ENCODE measurements at places on chromosomes 1 and 21.
A peak's percentile ranks its signal among the peaks of the same experiment; 100 is the strongest.

GRCh38 chr21:20527731-20528460 is 470.3 kb upstream of the NCAM2 start:
- DNase-seq, result no peak

DNA sequence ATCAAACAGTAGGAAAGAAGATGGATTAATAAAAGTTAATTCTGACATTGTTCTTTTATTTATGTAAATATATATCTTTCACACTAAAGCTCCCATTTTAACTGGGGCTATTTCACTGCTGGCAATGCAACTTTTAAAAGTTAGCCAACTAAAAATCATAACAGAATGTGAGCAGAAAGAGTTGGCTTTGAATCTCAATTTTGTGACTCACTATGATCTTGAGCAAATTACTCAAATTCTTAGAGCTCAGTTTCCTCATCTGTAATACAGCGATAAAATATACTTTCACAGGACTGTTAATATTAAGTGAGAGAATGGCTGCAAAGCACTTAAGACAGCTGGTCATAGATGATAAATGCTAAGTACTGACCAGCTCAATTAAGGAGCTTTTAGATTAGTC is 10.8 kb downstream of the EFCAB14 start:
- DNase-seq, result no peak

GRCh38 chr1:10835421-10835820 is 39.0 kb upstream of the CASZ1 start:
- DNase-seq, result no peak

DNA sequence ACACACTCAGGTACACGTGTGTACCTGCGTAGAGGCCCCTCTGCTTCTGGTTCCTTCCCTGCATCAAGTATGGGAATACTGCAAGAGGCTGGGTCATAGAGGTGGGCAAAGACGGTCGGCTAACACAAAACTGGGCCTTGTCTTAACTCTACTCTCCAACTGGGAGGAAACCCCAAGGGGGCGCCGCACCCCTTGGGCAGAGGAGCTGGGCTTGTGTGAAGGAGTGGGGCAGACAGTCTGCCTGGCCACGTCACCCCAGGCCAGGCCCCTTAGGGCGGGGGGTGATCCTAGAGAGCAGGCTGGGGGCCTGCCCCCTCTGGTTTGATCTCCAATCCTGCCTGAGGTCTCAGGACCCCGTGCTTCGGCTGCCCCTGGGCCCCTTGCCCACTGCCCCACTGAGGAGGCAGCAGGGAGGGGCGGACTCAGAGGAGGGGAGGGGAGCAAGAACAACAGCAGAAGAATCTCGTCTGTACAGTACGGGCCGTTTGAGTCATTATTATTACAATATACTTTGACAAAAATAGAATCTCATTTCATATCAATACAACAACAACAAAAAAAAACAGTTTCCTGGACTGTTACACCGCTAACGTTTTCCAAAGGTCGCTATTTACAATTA is 34.7 kb downstream of the MEF2D start:
- DNase-seq, result no peak

GRCh38 chr1:9066945-9067807 is 2.3 kb downstream of the SLC2A5 start:
- DNase-seq, result peak; percentile 85

DNA sequence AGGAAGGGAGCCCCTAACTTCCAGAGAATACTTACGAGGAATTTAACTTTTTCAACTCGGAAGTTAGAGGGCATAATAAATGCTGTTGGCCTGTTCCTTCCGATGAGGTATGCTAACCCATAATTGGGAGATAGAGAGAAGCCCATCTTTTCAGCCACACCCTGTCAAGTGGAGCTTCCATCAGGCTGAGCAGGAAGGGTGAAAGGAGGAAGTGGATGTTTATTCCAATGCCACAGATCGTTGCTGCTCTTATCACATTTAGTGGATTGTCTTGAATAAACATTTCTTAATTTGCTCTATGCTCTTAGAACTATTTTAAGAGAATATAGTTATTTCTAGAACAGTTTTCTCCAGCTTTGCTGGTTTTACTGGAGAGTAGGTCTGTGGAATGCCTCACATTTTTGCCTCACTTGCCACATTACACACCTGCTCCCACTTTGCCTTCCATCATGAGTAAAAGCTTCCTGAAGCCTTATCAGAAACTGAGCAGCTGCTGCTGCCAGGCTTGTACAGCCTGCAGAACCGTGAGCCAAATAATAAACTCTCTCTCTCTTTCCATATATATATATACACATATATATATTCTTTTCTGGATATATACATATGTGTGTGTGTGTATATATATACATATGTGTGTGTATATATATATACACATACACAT is 60.0 kb upstream of the RGS21 start:
- DNase-seq, result no peak

- no peak for DNase-seq
Measured at GRCh38 chr1:18015719-18016118, 91.9 kb upstream of the IGSF21 start.

- no peak for DNase-seq
Measured at GRCh38 chr21:42572906-42573495, 59.3 kb downstream of the SLC37A1 start.

- DNase-seq, result no peak
Measured at GRCh38 chr1:41571041-41571440, 86.6 kb upstream of the EDN2 start.

DNA sequence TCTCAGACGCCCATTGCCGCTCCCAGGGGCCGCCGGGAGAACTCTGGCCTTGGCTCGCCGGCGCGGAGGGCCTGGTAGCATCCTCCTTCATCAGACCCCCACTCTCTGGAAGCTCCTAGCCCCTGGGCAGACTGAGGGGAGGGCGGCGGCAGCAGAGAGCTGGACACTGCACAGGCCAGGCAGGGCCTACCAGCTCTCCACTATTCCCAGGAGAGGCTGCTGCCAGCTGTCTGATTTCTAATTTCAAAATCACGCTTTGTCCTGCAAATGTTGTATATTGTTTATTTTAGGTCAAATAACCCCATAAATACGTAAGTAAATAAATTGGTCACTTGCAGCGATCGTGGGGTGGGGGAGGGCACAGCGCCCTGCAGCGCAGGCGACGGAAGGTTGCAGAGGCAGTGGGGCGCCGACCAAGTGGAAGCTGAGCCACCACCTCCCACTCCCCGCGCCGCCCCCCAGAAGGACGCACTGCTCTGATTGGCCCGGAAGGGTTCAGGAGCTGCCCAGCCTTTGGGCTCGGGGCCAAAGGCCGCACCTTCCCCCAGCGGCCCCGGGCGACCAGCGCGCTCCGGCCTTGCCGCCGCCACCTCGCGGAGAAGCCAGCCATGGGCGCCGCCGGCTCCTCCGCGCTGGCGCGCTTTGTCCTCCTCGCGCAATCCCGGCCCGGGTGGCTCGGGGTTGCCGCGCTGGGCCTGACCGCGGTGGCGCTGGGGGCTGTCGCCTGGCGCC is at the start of gene MTARC1:
TSS of gene MTARC1 (plus strand) at position 577 of the 732 bp plus-strand sequence. CDS start at position 609, 32 bp downstream.
- peak; percentile 83 for DNase-seq

DNA sequence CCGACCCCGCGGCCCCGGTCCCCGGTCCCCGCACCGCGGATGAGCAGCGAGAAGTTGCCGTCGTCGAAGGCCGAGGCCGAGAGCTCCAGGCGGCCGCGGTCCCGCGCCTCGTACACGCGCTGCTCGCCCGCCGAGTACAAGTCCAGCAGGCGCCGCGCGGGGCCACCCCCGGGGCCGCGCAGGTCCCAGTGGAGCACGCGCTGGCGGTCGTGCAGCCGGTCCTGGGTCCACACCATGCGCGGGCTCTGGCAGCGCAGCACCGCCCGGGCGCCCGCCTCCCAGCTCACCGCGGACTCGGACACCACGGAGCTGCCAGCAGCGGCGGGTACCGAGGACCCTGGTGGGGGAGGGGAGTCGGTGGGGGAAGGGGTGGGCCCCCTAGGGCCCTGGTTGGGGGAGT is 2.9 kb downstream of the MXRA8 start:
- DNase-seq, result no peak

- DNase-seq, result no peak
Measured at GRCh38 chr1:160720356-160721085, 8.9 kb upstream of the CD48 start.

DNA sequence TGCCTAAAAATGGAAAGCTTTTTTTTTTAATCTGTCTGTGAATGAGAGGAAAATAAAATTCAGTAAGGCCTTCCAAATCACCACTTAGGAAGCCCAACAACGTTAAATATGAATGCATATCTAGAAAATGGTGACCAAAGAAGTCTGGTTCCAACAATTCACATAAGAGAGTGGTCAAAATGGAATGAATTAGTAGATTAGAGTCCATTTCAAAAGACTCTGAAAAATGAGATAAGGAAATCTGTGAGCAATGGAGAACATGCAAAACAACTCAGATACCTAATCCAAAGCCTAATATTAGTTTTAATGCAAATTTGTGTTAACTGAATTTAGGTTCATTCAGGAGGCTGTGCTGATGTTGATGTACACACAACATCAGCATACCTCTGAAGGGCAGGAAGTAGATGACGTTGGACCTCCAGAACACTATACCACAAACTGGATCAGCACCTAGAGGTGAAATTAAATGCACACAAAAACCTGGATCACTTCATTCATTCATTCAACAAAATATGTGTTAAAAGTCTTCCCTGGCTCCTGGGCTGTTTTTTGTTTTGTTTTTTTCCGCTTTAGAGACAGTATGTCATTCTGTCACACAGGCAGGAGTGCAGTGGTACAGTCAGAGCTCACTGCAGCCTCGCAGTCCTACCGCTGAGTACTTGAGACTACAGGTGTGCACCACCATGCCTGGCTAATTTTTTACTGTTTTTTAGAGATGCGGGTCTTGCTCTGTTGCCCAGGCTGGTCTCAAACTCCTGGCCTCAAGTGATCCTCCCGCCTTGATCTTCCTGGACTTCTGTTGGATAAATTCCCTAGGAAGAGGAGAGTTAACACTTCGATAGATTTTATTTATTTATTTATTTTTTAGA is 4.9 kb upstream of the BRWD1 start:
- no peak for DNase-seq

- DNase-seq, result no peak
Measured at GRCh38 chr1:44237721-44238457, 24.6 kb downstream of the DMAP1 start.

DNA sequence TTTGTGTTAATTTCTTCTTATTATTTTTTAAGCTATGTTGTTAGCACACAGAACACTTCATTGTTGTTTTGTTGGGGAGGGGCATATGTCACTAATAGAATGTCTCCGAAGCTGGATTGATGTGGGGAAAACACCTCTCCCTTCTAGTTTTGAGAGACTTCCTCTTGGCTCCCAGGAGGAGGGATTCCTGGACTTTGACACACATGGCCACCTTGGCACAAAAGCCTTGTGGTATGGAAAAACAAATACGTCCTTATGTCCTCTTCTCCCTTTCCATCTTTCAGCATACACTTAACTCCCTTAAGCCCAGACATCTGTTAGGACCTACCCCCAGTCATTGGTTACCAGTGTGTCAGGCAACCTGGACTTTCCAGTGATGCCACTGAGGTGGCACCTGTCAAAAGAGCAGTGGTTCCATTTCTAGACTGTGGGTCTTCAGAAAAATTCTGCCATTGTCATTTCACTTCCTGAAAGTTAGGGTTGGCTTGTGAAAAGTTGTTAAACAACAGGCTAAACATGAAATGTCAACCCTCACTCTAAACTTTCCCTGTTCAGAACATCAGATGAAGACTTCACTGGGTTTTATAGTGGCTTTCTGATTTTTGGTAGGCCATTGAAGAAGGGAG is 12.5 kb upstream of the ABCB10 start:
- no peak for DNase-seq

GRCh38 chr1:59043796-59044195 is 253.1 kb upstream of the FGGY start:
- no peak for DNase-seq

Measured in RKO (cell line).